ENCODE measurements at places on chromosomes 6 and 20.

DNA sequence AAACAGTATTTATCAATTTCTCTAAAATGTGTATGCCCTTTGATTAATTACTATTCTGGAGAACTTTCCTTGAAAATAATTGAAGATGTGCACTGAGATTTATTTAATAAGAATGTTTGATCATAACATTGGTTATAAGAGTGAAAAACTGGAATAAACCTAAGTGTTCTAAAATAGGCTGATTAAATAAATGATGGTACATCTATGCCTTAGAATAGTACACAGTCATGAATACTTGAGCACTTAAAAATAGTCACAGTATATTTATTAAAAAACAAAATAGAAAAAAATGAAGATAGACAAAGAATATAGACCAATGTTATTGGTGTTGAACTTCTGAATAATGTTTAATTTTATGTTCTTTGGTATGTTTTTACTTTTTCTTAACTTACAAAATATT, 93.0 kb downstream of the ZNF217 start:
- DNase-seq: no peak

DNA sequence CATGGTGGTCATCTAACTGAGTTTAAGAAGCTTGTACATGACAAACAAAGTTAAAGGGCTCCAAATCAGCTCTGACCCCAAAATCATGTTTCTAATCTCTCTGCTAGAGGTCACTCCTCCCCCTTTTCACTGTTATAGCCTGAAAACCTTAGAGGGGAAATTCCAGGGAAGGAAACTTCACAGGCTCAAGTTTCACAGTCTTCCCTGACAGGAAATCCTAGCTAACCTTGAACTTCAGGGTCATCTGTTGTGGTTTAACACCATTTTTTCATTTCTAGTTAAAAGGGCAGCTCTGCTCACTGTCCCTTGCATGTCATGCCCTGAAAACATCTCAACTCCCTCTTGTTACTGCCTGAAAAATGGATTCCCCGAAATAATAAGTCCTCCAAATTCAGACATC, 104.4 kb upstream of the BMP2 start:
- no peak for DNase-seq

- DNase-seq: no peak
Measured at GRCh38 chr20:45315672-45316071, 7.6 kb upstream of the MATN4 start.

- DNase-seq: no peak
Measured at GRCh38 chr20:6651561-6651960, 115.9 kb upstream of the BMP2 start.

- peak; percentile 77 for DNase-seq
Measured at GRCh38 chr6:140203661-140204147, 829.3 kb upstream of the CITED2 start.

DNA sequence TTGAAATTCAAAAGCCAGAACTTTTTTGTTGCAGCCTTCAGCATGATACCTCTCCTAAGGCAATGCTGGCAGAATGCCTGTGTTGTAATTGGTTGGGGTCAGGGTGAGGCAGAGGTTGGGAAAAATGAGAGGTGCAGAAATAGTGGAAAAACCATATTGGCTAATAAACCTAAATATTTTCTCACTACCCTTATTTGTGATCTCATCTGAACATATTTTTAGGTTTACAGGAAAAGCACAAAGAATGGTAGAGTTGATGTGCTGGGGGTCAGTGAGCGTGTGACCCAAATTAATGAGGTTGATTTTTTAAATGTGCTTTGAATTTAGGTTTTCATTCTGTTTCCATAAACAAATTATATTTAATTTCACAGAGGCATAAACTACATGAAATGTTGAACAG, 437.3 kb downstream of the HDGFL1 start:
- DNase-seq: no peak

- peak; percentile 80 for DNase-seq
Measured at GRCh38 chr6:132811276-132811675, 3.1 kb upstream of the RPS12 start.

Measured in fibroblast of lung (primary cell).